ENCODE measurements at places on chromosomes 1 and 21. TPM values are rescaled to one million over a fixed set of nuclear protein-coding genes. Genes with fewer than 3 reads are reported as not detected.

Gene SPRR1B
- not detected for total RNA-seq

Gene MLLT11
- total RNA-seq = 15.3 TPM

Gene UBE4B
- 71.1 TPM for total RNA-seq

Gene LRRC3
- total RNA-seq = 3.4 TPM

Gene GJA9
- total RNA-seq = not detected

Gene SLC30A1
- 26.3 TPM for total RNA-seq

Gene SLC35F3
- 6.5 TPM for total RNA-seq

Gene ZNF683
- total RNA-seq = not detected

Gene DDAH1
- 47.2 TPM for total RNA-seq

All from camera-type eye (tissue), 1 donor.